Esophagus (tissue), 2 donors: ENCODE measurements at places on chromosomes 4 and X. TPM values are rescaled to one million over a fixed set of nuclear protein-coding genes. Genes with fewer than 3 reads are reported as not detected.

Gene RPS3A
- 1,995 TPM for polyA plus RNA-seq

Gene SCML2
- 1.0 TPM for polyA plus RNA-seq

Gene NEIL3
- polyA plus RNA-seq: 1.9 TPM

Gene GASK1B
- 1.0 TPM for polyA plus RNA-seq

Gene ZFP92
- 0.04 TPM for polyA plus RNA-seq

Gene MCUB
- 4.3 TPM for polyA plus RNA-seq

Gene TRO
- polyA plus RNA-seq: 2.9 TPM

Gene NOX1
- 0.10 TPM for polyA plus RNA-seq
